ENCODE measurements at places on chromosomes 4 and X. TPM values are rescaled to one million over a fixed set of nuclear protein-coding genes. Genes with fewer than 3 reads are reported as not detected.

DNA sequence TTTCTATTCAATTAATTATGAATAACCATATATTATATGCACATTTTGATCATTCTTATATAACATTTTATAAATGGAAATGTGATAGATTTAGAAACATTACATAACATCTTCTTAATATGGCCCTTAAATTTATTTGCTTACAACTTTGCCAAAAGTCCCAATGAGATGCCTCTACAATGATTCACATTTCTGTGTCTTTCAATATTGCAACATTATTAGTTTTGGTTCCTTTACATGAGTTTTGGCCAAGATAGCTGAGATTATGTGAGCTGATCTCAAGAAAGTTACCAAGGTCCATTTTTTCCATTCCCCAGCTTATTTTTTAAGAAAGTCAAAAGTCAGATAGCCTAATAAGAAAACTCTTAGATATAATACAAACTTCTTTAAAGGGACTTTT lies 361.2 kb downstream of the PCDH7 start:
- H3K36me3 ChIP-seq: no peaks in the 10 kb centered on the region
- no peak for DNase-seq
- no peak overlapping the region for H3K27ac ChIP-seq

- DNase-seq: no peak
- H3K27me3 ChIP-seq: no peaks in the 10 kb centered on the region
- no peak overlapping the region for H3K27ac ChIP-seq
- H3K4me3 ChIP-seq: no peak overlapping the region
- H3K4me1 ChIP-seq: no peaks in the 10 kb centered on the region
These were observed 9.4 kb downstream of the NPY5R start for GRCh38 chr4:163353054-163353453.

- no peak overlapping the region for H3K4me3 ChIP-seq
- H3K4me1 ChIP-seq: no peaks in the 10 kb centered on the region
- no peak overlapping the region for H3K27ac ChIP-seq
- no peaks in the 10 kb centered on the region for H3K36me3 ChIP-seq
- no peak for DNase-seq
These were observed 55.8 kb downstream of the CLCN5 start for GRCh38 chrX:49978176-49978575.

DNA sequence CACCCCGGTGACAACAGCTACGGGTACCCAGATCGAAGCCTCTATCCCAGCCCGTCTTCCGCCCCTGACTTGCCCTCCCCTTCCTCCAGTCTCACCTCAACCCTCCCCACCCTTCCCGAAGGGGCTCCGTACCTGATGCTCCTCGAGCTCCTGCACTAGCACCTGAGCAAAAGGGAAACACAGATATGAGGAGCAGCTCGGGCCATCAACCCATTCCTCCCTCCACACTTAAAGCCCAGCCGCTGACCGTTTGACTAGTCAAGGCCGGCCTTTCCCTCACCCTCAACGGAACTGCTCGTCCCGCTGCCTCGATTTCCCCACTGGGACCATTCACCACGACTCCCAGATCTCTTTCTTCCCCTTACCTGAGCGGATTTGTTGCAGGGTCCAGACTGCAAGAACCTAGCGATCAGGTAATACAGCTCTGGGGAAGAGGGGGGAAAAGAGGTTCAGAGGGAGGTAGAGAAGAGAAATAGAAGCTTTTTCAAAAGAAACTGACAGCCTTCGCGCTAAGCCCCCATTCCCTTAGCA lies 731 bp downstream of the BRWD3 start:
- H3K4me1 ChIP-seq: no peaks in the 10 kb centered on the region
- no peak overlapping the region for H3K27ac ChIP-seq
- H3K4me3 ChIP-seq: peak overlapping the region; percentile 86

The HMX1 gene
- 0.26 TPM for total RNA-seq

DNA sequence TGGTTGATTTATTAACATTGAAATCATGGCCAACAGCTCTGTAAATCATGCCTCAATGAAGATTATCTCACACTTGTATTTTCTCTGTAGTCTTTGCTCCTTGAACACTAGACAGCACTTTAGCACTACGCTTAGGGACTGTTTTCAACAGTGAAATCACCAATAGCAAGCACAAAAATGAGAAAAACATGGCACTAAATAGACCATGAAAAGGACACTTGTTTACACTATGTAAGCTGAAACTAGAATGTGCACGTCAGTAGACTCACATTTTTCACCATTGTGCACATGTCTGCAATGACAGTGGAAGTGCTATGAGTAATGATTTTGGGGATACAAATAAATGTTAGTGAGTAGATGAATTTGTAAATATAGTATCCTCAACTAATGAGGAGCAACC lies 3.1 kb downstream of the BMP2K start:
- H3K36me3 ChIP-seq: no peaks in the 10 kb centered on the region
- no peak overlapping the region for H3K4me3 ChIP-seq
- no peaks in the 10 kb centered on the region for H3K27me3 ChIP-seq
- no peaks in the 10 kb centered on the region for H3K4me1 ChIP-seq
- no peak for DNase-seq
